ENCODE measurements at places on chromosomes 11 and 22.

GRCh38 chr11:129996113-129996870 is 6.3 kb downstream of the PRDM10 start:
- no peak for DNase-seq

DNA sequence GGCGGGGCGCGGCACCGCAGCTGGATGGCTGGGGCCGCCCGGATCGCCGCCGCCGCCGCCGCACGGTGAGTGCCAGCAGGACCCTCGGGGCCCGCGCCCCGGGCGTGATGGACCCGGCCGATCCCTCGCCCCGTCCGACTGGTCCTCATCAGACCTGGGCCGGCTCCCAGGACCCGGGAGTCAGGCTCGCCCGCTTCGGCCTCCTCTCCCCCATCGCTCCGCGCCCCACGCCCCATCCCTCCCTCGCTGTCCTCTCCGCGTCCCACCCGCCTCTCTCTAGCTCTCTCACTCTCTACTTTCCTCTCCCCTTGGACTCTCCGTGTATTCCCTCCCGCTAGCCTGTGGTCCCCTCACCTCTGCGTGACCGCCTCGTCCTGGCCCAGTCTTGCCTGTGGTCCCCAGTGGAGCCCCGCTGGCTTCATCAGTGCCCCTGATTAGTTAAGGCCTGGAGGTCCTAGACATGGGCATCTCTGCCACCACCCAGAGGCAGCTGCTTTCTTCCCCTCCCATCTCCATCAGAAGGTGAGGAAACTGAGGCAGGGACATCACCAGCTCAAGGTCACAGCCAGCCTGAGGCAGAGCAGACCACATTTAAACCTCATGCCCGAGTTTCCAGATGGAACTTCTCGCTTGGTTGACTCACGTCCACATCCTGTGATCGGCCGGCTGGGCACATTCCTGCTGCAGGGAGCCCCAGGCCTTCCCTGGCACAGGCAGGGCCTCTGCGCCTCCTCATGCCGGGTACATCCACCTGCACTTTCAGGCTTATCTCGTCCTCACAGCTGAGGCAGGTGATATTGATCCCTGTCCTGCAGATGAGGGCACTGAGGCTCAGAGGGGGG is 429 bp downstream of the SLC39A13 start:
- no peak for DNase-seq

DNA sequence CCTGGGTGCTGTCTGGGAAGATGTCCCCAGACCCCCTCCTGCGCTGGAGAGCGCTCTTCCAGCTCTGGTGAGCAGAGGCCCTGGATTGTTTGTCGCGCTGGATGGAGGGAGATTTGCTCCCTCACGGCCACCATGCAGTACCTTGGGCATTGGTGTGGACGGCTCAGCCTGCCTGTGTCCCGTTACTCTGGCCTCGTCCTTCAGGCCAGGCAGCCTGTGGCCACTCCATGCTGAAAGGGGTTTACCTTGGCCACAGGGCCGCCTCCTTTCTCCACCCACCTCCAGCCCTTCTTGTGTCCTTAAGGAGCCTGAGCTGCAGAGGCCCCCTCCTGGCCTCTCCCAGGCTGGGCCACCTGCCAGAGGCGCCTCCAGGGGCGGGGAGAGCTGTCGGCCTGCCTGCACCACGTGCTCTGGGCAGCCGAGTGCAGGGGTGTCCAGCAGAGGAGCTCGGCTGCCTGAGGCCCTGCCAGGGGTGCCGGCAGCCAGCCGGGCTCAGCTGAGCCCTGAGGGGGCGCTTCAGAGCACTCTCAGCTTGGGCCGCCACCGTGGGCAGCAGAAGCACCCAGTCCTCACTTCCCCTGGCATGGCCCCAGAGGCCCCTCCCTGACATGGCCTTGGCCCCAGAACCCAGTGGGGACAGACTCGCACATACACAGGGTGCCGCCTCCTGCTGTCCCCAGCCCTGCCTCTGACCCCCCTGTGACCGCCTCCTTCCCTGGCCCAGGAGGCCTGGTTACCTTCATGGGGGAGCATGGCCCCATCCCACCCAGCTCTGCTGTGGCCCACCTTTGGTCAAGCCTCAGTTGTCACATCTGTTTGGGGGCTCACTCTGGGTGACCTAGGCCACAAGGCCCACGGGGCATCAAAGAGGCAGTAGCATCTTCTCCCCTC is 3.4 kb downstream of the CCND1 start:
- DNase-seq = no peak

GRCh38 chr22:26835929-26836528 is 178.6 kb downstream of the MIAT start:
- peak; percentile 3 for DNase-seq

GRCh38 chr22:31490496-31490925 is 869 bp upstream of the EIF4ENIF1 start:
- peak; percentile 26 for DNase-seq

- DNase-seq = no peak
These were observed 12.1 kb upstream of the BBOX1 start for GRCh38 chr11:27028561-27028965.

DNA sequence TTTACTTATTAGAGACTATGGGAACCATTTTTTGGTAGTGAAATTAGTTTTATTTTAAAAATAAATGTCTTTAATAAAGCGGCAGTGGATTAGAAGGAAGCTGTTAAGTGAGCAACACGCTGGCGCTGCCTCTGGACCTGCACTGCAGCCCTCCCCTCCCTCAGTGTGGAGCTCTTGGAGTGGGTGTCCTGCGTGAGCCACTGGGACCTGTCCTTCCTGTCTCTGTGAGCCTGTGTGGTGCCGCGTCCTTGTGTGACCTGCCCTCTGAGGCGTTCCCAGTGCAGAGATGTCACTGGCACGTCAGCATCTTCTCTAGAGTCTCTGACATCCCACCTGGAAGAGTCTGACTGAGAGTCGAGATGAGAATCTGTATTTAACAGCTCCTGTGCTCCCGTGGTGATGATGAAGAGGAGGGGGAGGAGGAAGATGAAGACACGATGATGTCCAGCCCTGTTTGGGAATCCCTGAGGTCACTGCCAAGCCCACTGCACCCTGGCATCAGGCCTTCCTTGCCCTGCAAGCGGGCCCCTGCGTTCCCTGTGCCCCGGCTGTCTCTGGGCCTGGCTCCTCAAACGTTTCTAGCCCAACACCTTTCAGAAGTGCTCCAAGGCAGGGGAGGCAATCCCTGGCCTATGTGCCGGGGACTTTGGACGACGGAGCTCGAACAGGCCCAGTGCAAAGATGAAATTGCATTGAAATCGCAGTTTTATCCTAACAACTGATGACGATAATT is 271.8 kb downstream of the TBC1D22A start:
- DNase-seq = no peak

GRCh38 chr11:569158-569885 is 6.9 kb upstream of the PHRF1 start:
- DNase-seq = no peak

- DNase-seq = no peak
These were observed 2.1 kb upstream of the RNF26 start for GRCh38 chr11:119332111-119332765.

GRCh38 chr11:31509051-31509428 is 382 bp downstream of the IMMP1L start:
- DNase-seq = no peak

GRCh38 chr11:87324817-87325489 is 287.2 kb downstream of the TMEM135 start:
- DNase-seq = no peak

GRCh38 chr22:48227341-48228018 is 1465.0 kb downstream of the TBC1D22A start:
- no peak for DNase-seq

Measured in stimulated activated CD8-positive, alpha-beta memory T cell treated with anti-CD3 and anti-CD28 coated beads, Interleukin-7, amount 100 ng/mL, for 4 hours (primary cell).